NCI-H1417 (cell line): ENCODE measurements at places on chromosomes 2 and 18.

- DNase-seq = no peak
Observed at GRCh38 chr2:241033336-241033987, 35.0 kb downstream of the SNED1 start.

- no peak for DNase-seq
Observed at GRCh38 chr18:9786631-9787030, 78.5 kb downstream of the RAB31 start.

- no peak for DNase-seq
Observed at GRCh38 chr2:104701411-104701911, 152.5 kb upstream of the POU3F3 start.

GRCh38 chr2:193276069-193276468 lies 1081.3 kb upstream of the TMEFF2 start:
- no peak for DNase-seq

GRCh38 chr2:224650815-224651439 lies 65.2 kb downstream of the CCDC195 start:
- peak; percentile 27 for DNase-seq

DNA sequence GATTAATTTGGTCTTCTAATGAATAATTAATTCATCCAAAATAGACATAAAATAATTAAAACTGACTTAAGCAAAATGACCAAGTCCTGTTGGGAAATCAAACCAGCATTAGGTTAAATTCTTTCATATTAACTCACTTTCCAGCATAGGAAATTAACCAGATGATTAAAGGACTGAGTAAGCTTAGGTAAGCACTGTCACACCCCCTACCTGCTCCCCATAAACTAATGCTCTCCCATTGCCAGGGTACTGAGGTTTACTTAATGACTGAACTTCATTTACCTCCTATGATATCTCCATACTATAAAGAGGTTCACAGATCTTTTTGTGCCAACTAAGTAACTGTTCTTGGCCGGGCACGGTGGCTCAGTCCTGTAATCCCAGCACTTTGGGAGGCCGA lies 13.7 kb downstream of the DSC2 start:
- DNase-seq = no peak

DNA sequence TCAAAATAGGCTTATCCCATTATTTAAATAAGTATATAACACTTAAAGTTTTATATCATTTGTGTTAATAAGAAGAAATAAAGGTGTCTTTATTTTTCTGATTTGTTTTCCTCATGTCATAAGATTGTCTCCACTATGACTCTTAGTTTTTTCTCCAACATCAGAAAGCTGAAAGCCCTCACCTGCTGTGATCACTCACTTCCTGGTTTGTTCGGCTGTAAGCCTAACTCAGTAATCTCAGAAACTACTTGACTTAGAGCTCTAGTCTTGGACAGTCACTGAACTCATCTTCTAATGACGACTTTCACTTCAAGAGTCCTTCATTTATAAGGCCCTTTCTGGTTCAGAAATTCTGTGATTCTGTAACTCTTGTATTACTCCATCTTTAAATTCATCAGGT lies 311.0 kb downstream of the ZEB2 start:
- DNase-seq = no peak

- DNase-seq = no peak
Observed at GRCh38 chr18:13611142-13611600, 115.2 kb downstream of the FAM210A start.
